RCC 7860 (cell line): ENCODE measurements at places on chromosomes 6 and 20.
A peak's percentile ranks its signal among the peaks of the same experiment; 100 is the strongest.

DNA sequence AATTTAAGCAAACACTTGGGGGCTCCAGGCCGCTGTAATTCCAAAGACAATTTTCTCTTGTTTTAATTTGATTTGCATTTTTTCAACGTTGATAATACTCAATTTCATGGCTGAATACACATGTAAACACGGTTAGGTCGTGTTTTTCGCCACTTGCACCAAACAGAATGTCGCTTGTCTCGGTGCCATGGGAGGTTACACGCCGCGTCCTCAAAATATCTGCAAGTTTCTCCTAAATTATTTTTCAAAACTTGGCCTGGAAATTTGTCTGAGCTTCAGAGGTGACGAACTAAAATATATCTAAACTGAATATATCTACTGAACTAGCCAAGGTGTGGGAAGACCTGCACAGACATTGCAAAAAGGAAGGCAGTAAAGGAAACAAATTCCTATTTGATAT lies 15.0 kb downstream of the FOXA2 start:
- DNase-seq, result no peak

DNA sequence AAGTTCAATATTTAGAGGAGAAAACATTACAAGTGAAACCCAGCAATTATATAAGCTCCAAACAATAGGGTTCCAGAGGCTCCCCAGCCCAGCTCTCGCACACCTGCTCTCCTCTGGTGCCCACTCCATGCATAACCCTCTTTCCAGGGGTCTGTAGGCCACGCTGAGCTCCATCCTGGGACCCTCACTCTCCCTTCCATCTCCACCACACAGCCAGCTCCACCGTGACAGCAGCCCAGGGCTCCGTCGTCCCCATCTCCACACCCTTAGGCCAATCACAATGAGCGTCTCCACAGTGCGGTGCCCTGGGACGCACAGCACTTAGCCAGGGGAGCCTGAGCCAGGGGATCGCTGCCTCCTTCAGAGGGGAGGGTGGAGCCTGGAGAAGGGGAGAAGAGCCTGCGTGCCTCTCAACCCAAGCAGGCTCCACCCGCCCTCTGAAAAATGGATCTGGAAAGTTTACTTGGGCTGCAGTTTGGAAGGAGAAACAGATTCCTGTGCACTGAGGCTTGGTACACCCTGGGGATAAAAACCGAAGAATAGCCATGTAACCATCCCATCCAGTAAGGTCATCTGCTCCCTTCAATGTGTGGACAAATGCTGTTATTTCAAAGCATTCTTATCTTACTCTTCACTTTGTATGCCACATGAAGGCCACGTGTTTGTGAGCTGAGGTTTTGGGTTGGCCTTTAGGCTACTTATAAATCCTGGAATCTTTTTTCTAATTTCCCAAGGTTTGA lies 72.4 kb upstream of the GGTLC1 start:
- no peak for DNase-seq

DNA sequence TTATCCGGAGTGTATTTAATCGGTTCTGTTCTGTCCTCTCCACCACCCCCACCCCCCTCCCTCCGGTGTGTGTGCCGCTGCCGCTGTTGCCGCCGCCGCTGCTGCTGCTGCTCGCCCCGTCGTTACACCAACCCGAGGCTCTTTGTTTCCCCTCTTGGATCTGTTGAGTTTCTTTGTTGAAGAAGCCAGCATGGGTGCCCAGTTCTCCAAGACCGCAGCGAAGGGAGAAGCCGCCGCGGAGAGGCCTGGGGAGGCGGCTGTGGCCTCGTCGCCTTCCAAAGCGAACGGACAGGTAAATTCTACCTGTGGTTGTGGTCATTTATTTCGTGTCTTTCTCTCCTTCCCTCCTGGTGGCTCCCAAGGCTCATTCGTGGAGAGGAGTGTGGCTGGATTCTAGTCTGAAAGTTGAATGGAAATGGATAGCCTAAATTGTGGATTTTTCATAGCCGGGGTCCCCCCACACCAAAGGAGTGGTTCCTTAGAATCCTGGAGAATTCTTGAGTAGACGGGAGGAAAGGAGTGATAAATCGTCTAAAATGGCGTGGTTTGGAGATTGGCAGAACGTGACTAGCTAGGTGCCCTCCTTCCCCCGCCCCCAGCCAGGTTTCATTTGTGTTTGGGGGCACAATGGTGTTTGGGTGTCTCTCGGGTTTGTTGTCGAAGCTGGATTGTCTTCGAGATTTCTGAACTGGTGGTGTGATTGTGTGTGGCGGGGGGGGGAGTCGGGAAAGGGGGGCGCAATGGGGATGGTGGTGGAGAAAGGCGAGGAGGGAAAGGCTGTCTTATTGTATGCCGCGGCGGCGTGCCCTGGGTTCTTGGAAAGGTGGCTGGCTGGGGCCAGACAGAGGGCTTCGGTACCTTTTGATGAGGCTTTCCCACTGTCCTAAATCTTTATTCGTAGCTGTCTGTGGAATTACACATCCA lies 673 bp downstream of the MARCKS start:
- DNase-seq, result peak; percentile 25

- no peak for DNase-seq
Measured at GRCh38 chr6:27755768-27756167, 156.4 kb downstream of the OR2B2 start.

- DNase-seq, result no peak
Measured at GRCh38 chr20:43536817-43537440, 21.9 kb upstream of the SGK2 start.

DNA sequence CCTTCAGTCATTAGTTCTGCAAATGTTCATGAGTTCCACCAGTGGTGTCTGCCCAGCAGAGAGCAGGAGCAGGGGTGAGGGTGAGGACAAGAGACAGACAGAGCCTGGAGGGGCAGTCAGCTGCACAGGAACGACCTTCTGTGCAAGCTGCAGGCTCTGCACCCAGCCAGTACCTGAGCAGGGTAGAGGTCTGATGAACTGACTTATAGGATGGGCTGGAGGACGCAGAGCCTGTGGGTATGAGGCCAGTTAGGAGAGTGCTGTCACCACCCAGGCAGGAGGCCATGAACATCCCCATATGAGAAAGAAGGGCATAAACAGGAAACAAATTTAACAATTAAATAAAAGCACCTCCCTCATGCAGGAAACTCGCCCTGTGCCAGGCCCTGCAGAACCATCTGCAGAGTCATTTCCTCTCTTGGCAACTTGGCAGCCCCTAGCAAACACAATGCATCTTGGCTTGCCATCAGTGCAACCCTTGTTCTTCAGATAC lies 17.9 kb downstream of the C6orf15 start:
- DNase-seq, result no peak
